Epithelial cell of umbilical artery (primary cell): ENCODE measurements at places on chromosomes 2 and 18. TPM values are rescaled to one million over a fixed set of nuclear protein-coding genes. Genes with fewer than 3 reads are reported as not detected.

The VAMP8 gene
- 34.1 and 83.1 TPM in 2 replicates for total RNA-seq

The POTEE gene
- total RNA-seq, result not detected in 2 replicates

The LCT gene
- total RNA-seq, result not detected in 2 replicates

The RGPD5 gene
- total RNA-seq, result 25.4 and 46.1 TPM in 2 replicates

The ICA1L gene
- total RNA-seq, result 1.6 and 3.2 TPM in 2 replicates

The OTOS gene
- not detected in 2 replicates for total RNA-seq

The LRRTM4 gene
- not detected in 2 replicates for total RNA-seq

The THOC1 gene
- 35.4 and 54.7 TPM in 2 replicates for total RNA-seq

The ANKRD29 gene
- 0.65 TPM in 1 of 2 replicates, not detected in the other for total RNA-seq

The MLPH gene
- 0.61 TPM in 1 of 2 replicates, not detected in the other for total RNA-seq

The SERPINB12 gene
- total RNA-seq, result not detected in 2 replicates
